Activated CD4-positive, alpha-beta memory T cell treated with anti-CD3 and anti-CD28 coated beads, Interleukin-2, amount 10 ng/mL, durations not matched to agents 7 days and 5 days (primary cell): ENCODE measurements at places on chromosomes 7 and 10. TPM values are rescaled to one million over a fixed set of nuclear protein-coding genes. Genes with fewer than 3 reads are reported as not detected.
A peak's percentile ranks its signal among the peaks of the same experiment; 100 is the strongest.

- no peak for DNase-seq
Measured at GRCh38 chr10:24533981-24534380, 189.7 kb downstream of the ARHGAP21 start.

NOM1 gene
- total RNA-seq: 22.1 TPM

DNA sequence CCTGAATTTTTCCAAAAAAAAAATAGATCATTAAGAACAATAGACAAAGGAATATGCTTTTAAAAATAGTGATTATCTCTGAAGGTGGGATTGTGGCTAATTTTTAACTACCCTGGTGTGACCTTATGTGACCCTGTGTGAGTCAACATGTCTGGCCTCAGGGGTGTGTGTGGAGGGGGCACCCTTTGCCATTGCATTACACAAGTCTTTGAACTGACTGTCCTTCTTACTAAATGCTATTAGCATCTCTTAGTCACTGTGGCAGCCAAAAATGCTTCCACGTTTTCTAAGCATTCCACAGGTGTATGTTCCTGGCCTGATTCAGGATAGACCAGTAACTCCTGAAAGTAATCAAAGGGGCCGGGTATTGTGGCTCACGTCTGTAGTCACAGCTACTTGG lies 175.4 kb downstream of the MGMT start:
- DNase-seq: no peak

DNA sequence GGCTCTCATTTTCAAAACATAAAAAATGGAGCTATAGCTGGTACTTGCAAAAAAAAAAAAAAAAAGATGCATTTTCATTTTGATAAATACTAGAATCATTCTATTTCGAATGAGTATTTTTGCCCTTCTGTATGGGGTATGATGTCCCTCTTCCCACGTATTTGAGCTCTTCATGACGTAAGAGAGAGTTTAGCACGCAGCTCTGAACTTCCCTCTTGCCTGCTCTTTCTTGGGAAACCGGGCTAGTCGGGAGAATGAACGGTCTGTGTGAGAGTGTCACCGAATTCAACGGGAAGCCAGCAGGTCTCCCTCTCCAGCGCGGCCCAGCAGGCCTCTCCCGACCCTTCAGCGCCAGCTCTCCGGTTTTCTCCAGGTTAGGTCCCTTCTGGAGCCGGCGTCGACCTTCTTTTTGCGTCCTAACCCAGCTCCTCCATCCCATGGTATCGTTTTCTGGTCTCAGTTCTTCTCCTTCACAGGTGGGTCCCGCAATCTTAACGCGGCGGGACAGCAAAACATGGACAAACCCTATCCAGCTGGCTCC lies 159.2 kb upstream of the PITRM1 start:
- DNase-seq: no peak

PRSS37 gene
- not detected for total RNA-seq

DNA sequence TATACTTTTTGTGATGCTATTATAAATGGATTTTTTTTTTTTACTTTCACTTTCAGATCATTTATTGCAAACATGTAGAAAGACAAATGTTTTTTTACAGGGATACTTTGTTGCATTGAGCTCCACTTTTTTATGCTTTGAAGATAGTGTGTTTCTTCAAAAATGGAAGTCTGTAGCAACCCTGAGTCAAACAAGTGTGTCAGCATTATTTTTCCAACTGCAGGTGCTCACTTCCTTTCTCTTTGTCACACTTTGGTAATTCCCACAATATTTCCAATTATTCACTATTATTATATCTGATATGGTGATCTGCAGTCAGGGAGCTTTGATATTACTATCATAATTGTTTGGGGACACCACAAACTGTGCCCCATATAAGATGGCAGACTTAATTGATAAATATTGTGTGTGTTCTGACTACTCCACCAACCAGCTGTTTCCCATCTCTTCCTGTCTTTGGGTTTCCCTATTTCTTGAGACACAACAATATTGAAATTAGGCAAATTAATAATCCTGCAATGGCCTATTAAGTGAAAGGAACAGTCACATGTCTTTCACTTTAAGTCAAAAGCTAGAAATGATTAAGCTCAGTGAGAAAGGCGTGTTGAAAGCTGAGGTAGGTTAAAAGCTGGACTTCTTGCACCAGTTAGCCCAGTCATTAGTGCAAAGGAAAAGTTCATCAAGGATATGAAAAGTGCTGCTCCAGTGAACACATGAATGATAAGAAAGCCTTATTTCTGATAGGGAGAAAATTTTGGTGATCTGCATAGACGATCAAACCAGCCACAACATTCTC lies 231.3 kb upstream of the SH2B2 start:
- DNase-seq: no peak

KBTBD2 gene
- 43.8 TPM for total RNA-seq

DNA sequence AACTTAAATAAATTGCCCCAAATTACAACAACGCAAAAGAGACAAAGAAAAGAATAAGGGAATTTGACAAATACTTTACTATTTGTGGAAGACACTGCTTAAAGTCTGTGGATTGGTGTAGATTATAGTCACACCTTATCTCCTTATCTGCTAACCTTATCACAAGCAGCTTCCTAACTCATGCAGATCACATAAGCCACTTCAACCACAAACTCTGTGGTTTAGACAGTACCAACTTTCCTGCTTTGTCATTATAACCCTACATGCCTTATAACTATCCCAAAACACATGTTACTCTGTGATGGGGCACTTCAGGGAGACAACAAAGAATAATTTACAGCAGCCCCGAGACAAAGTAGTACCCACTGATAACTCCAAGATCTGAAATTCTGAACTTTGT lies 41.5 kb upstream of the PPP3CB start:
- DNase-seq: no peak

DNA sequence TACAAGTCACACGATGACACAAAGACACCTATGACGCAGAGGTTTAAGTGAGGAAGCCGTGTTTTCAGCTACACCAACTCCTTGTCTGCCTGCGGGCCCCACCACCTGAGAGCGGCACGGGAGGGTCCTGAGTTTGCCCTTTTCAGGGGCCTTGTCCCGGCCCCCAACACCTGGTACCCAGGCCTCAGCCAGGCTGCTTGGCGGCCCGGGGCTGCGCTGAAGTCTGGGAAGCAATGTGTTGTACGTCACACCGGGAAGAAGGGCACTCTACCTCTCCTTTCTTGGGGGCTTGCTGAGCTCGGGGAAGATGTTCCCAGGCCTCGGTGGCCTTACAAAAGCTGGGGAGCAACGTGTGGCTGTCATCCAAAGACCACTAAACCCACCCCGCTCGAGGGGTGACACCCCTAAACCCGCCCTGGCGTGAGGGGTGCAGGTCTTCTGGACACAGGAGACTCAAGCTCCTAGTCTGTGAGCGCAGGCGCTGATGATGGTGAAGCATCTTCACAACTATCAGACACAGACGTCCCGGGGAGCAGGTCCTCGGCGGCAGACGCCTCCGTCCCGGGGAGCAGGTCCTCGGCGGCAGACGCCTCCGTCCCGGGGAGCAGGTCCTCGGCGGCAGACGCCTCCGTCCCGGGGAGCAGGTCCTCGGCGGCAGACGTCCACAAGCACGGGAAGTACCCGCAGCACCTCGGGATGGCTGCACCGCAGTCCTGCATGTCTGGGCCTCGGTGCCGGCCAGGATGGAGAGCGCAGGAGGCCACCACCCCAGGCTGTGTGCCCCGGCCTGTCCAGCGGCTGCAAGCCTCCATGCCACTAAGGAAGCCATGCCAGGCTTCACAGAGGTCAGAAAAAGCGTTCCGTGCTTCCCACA lies 15.4 kb downstream of the CFAP46 start:
- DNase-seq: no peak

- DNase-seq: peak; percentile 35
Measured at GRCh38 chr10:50396491-50397311, 145.4 kb upstream of the ASAH2 start.

GRCh38 chr7:38232502-38233366 lies 40.7 kb downstream of the TARP start:
- peak; percentile 91 for DNase-seq

GRCh38 chr7:7417851-7418250 lies 117.8 kb downstream of the COL28A1 start:
- no peak for DNase-seq

DNA sequence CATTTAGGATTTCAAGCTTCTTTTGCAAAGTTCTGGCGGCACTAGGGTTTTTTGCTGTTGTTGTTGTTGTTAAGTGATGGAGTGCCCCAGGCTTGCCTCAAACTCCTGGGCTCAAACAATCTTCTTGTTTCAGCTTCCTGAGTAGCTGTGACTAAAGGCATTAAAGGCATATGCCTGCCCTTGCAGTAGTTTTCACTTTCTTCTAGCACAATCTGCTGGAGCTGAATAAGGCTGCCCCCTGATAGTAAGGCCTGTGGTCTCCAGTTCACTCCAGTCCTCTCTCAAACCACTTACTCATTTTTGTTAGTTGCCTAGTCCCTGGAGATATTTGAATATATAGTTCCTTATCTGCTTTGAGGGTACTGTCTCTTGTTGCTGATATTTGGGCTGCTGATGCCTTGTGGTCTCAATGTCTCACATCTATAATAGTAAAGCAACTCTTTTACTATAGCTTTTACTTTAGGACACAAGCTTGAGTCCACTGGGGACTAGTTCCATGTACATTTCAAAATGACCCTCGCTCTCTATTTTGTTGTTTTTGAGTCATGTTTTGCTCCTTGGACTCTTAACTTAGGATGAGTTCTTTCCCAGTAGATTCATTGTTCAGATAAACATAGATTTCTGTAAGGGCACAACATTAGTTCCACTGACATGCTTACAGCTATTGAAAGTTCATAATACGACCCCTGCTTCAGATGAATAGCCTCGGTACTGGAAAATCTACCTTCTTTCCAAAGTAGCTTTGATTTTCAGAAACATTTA lies 25.5 kb downstream of the PHF14 start:
- DNase-seq: no peak

DNA sequence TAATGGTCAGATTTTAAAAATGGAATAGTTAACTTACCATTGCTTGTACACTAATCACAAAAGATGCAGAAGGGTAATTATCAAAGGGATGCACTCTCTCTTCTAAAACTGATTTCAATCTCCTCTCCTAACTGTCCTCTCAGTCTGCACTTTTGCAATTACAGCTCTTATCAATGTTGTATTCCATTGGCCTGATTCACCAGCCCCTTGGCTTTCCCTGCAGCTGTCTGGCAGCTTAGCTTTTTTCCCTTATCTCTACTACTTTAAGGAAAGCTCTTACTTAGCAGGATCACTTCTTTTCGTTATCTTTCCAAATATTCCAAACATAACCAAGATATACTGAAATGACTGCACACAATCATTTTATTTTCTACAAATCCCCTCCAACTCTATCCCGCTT lies 448.8 kb downstream of the GRM8 start:
- no peak for DNase-seq

NKX1-2 gene
- total RNA-seq: not detected

DNA sequence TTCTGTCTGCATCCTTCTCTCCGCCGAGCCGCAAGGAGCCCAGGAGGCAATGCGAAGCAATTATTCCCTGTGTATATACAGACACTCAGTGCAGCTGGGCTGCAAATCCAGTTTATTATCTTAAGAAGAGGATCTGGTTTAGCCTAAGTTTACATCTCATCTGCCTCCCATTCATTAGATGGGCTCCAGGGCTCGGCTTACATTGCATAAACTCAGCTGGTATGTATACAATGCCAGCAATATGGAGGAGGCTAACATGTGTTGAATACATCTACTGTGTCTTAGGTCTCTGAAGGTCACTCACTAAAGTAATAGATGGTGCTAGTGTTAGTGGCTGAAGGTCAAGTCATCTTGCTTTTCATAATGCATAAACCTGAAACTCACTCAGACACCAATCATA lies 996.8 kb downstream of the KCNMA1 start:
- no peak for DNase-seq

DNA sequence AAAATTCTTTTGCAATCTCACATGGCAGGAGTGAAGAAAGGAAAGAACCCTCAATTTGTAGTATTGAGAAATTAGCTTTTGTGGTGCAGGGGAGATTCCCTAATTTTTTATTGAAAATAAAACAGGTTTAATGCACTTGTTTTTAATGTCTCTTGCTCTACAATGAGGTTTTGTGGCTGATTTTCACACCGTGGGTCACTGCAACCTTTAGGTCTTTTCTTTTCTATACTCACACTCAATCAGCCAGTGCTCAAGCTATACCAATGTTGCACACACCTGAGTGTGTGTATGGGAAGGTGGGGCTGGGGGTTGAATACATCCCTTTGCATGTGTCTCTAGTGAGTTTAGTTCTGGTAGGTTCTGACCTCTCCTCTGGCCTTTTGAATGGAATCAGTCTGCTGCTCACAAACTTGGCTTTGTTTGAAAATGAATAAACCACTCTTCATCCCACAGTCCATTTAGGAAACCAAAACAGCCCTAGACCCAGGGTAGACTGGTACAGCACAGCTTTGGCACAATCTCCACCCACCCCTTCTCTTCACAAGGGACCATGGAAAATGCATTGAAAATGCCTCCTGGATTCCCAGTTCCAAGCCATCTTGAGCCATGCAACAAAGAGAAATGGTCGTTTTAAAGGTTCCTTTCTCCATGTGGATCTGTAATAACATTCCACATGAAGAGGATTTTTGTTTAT lies 411.5 kb downstream of the SFMBT2 start:
- no peak for DNase-seq

DNA sequence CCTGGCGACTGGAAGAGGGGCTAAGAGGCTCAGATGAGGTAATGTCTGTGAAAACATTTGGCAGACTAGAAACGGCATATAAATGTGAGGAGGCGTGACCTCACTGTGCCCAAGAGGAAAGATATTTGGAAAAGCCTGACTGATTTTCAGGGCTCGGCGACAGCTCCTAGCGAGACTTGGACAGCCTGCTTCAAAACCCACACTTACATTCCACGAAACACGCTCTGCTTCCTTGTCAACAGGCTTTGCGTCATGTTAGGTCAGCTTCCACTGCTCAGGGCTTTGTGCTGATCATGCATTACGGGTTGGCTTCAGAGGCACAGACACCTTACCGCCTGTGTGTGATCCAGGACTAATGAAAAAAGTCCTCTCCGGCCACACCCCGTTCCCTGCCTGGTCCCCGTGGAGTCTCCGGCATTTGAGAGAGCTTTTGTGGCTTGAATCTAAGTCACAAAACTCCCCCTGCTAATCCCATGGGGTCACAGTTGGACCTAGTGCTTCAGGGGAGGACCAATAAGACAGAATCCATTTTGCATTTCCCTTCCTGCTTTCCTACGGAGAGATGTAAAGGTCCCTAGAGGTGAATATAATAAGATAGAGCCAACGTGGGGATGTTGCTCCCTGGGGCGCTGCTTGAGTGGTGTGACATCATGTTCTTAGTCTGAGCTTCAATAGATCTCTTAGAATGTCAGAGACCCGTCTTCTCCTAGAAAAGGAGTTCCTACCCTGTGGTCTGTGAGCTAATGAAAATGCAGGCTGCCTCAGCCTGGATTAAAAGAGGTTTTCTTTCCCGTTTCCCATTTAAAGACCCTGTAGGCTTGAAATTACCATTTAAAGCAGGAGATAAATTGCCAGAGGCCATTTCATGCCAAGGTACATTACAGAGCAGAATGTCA lies 25.5 kb downstream of the FGFBP3 start:
- no peak for DNase-seq

GRCh38 chr10:61642150-61642571 lies 20.6 kb upstream of the CABCOCO1 start:
- no peak for DNase-seq

ANKRD1 gene
- total RNA-seq: not detected

CYP2W1 gene
- not detected for total RNA-seq

- DNase-seq: no peak
Measured at GRCh38 chr10:83917537-83918506, 221.5 kb upstream of the GHITM start.

PRLHR gene
- total RNA-seq: not detected

GRCh38 chr10:132710746-132711612 lies 75.0 kb downstream of the NKX6-2 start:
- DNase-seq: no peak

SYCE1 gene
- total RNA-seq: 0.13 TPM

SORCS1 gene
- not detected for total RNA-seq

SHOC2 gene
- total RNA-seq: 43.2 TPM
